ENCODE measurements at places on chromosomes 4 and X. TPM values are rescaled to one million over a fixed set of nuclear protein-coding genes. Genes with fewer than 3 reads are reported as not detected.

The PNCK gene
- not detected for total RNA-seq

The PAGE3 gene
- not detected for total RNA-seq

The LGI2 gene
- 0.04 TPM for total RNA-seq

The EMCN gene
- 105 TPM for total RNA-seq

The DOK7 gene
- 0.20 TPM for total RNA-seq

The RAI2 gene
- total RNA-seq: 0.13 TPM

The CCDC158 gene
- total RNA-seq: not detected

The SPATA4 gene
- not detected for total RNA-seq

The MAGEA2 gene
- not detected for total RNA-seq

The ZDHHC15 gene
- total RNA-seq: 0.13 TPM

The CT55 gene
- not detected for total RNA-seq

The TCEAL2 gene
- total RNA-seq: not detected

The GAGE2A gene
- total RNA-seq: not detected

The NAA11 gene
- not detected for total RNA-seq

The ZXDA gene
- total RNA-seq: 11.8 TPM

The NEUROG2 gene
- not detected for total RNA-seq

The NSUN7 gene
- 0.21 TPM for total RNA-seq

The HSFX3 gene
- total RNA-seq: not detected

The GRK4 gene
- total RNA-seq: 4.6 TPM

The SPP1 gene
- not detected for total RNA-seq

The GAGE12J gene
- not detected for total RNA-seq

The TRIML2 gene
- total RNA-seq: not detected

The PJA1 gene
- total RNA-seq: 20.5 TPM

The EDA2R gene
- total RNA-seq: 3.8 TPM

The CMC4 gene
- 11.8 TPM for total RNA-seq

The TREX2 gene
- total RNA-seq: 0.73 TPM

The GLUD2 gene
- total RNA-seq: 3.7 TPM

The SLITRK4 gene
- total RNA-seq: 1.6 TPM

The SLC34A2 gene
- total RNA-seq: not detected

The ZNF518B gene
- total RNA-seq: 51.5 TPM

The RNF113A gene
- total RNA-seq: 16.6 TPM

The HOPX gene
- total RNA-seq: 0.21 TPM

The CXorf49 gene
- not detected for total RNA-seq

The MAOA gene
- total RNA-seq: 120 TPM

The CLDN24 gene
- not detected for total RNA-seq

Data from pulmonary artery endothelial cell (primary cell).